Cardiac fibroblast (primary cell): ENCODE measurements at places on chromosomes 1 and 21.

- no peak for DNase-seq
Observed at GRCh38 chr21:43004926-43005325, 30.6 kb downstream of the PKNOX1 start.

- DNase-seq: no peak
Observed at GRCh38 chr1:3518756-3519155, 64.3 kb downstream of the ARHGEF16 start.

DNA sequence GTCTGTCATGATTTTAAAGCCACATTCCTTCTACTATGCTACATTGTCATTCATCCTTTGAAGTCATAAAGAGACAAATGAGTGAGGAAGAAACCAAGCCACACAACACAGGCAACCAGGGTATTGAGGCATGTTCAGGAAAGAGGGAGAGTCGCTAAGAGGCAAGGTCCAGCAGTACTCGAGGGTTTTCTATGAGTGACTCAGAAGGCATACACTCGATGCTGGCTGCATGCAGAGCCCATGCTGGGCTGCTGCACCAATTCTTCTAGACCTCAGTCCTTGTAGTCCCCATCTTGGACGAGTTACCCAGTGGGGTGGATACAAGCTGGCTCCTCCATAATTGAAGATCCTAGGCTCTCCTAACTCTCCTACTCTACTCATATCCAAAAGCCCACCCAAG, 57.6 kb downstream of the OLFML2B start:
- DNase-seq: no peak

- DNase-seq: no peak
Observed at GRCh38 chr1:8347635-8348034, 29.7 kb downstream of the SLC45A1 start.

DNA sequence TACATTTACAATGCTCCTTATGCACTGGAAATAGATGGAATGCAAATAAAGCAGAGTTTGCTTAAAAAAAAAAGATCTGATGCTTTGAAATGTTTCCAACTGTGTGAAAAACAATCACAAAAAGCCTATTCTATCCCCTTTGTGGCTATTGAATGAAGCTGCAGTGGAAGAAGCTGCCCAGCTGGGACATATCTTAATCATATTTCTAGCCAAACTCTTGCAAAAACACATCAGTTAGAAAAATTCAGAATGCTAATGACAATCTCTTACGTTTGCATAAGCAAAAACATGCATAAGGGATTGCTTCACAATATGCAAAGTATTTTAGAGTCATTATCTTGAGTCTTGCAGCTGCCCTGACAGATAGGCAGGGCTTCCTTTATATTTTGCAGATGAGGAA, 526.4 kb upstream of the USP24 start:
- peak; percentile 94 for DNase-seq

- DNase-seq: no peak
Observed at GRCh38 chr21:35530766-35531165, 481.7 kb upstream of the RUNX1 start.

GRCh38 chr1:113941245-113941559, 12.1 kb downstream of the HIPK1 start:
- no peak for DNase-seq

- peak; percentile 82 for DNase-seq
Observed at GRCh38 chr1:203199816-203200571, 13.5 kb upstream of the CHI3L1 start.

GRCh38 chr1:191870490-191870889, 287.8 kb upstream of the RGS18 start:
- no peak for DNase-seq

DNA sequence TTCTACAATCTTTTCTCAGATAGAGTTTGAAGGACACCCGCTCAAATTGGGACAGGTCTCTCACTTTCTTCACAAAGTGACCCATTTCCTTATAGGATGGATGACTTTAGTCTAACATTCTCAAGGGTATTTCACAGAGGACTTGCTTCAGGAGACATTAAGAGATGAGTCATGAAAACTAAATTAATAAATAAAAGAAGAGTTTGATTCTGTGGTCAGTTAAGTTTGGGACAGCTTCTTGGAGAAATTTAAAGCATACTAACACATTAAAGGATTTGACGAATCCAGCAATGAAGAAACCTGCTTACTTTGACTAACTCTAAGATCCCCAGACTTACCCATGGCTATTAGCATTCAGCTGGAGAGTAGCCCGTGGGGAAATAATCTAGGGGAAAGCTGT, 95.6 kb upstream of the RAB3GAP2 start:
- no peak for DNase-seq

- peak; percentile 96 for DNase-seq
Observed at GRCh38 chr1:206631085-206631509, 4.2 kb upstream of the DYRK3 start.

- no peak for DNase-seq
Observed at GRCh38 chr1:180887841-180888240, 24.9 kb upstream of the KIAA1614 start.

DNA sequence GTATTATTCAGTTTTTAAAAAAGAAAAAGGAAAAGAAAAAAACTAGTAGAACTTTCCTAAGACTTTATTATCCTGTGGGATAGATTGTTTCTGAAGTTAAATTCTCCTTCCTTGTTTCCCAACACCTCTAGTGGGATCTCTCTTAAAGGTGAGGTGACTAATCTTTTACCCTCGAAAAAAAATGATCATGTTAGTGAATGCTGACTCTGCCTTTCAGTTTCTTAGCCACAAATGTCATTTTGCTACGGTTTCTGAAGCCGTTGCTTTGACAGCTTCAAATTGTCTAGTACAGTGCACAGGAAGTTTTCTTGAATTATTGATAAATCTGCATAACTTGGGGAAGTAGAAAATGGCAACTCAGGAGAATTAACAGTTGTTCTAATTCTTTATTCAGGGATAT, 13.0 kb upstream of the NEK7 start:
- DNase-seq: no peak

DNA sequence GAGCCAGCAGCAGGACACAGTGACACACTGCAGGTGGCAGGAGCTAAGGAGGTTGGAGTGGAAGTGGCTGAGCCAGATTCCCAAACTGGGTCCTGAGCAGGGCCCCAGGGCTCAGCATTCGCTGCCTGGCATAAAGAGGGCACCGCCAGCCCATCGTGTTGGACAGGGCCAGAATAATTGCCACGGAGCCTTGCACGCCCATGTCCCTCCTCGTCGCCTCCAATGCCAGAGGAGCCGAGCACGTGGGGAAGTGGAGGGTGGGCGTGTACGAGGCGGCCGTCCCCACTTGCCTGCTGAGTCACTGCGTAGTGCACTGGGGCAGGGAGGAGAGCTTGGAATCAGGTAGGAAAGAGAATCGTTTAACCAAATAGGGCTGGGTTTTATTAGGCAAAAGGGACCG, 26.1 kb upstream of the LRRC47 start:
- no peak for DNase-seq

DNA sequence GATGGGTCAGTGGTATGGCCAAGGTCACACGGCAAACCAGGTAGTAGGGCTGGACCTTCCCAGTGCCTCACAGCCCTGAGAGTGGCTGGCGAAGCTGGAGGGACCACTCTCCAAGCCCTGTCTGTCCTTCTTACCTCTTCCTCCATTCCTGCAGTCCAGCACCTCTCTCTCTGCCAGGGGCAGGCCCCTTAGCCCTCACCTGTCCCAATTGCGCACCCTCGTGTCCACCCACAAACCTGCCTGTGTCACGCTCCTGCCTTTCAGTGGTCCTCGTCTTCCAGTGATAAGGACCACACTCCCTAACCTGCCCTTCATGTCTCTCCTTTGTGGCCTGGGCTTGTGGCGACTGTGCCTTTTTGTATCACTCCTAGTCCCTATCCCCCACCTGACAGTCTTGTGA, 3.4 kb downstream of the PODN start:
- no peak for DNase-seq

DNA sequence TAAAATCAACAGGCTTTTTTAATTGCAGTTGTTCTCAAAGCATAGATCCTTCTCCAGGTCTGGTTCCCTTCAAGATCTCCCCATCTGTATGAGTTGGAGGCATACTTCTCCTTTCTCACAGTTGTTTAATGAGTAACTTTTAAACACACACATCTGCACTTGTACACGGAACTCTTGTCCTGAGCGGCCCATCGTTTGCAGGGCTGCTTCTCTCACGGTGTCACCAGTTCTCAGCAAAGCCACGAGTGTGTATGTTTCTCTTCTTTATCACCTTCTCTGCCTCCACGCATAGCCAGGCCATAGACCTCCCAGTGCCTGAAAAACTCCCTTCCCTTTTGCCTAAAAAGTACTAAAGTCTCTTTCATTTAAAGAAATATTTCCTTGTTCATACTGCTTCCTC, 68.7 kb upstream of the ROR1 start:
- DNase-seq: no peak

DNA sequence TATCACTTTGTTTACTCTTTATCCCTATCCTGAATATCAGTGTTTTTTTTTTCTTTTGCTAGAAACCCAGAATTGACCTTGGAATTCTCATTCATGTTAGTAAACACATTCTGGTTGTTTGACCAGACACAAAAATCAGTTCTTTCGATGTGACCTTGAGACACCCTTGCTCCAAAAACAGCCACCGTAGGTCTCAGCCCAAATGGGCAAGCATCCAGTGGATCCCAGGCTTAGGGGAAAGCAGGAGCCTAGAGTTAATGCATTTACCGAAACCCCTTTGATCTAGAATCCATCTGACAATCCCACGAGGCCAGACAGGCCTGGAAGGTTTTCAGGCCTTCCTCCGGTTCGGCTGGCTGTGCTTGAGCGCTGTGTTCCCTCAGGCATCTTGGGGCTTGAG, 47.6 kb downstream of the IRF2BP2 start:
- no peak for DNase-seq

GRCh38 chr1:24704411-24705259, 40.6 kb upstream of the CLIC4 start:
- peak; percentile 97 for DNase-seq

- DNase-seq: peak; percentile 72
Observed at GRCh38 chr1:45843474-45843905, 40.1 kb downstream of the MAST2 start.

DNA sequence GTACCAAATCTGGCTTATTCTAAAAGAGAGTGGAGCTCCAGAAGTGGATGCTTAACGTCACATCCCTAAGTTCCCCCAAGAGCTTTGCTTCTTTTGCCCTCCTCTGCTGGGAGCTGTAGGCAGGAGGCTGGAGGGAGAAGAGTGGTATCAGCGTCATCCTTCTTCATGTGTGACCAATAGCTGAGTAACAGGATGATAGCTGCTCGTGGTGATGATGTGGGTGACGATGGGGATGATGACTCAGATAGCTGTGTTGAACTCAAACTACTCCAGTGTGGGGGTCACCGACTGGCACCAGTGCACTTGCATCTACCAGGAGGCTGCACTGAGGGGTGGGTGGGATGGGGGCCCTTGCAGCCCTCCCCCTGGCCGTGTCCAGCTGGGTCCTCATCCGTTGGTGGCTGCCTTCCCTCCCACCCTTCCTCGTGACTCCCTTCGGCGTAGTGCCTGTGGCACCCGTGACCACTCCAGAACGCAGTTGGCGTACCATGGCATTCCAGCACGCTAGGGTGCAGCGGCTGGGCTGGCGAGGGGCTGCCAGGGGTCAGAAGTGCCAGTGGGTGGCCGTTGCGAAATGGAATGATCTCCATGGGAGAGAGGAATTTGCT, 1.1 kb downstream of the IGFN1 start:
- DNase-seq: peak; percentile 91

GRCh38 chr1:234912548-234913277, 215.9 kb downstream of the TOMM20 start:
- no peak for DNase-seq

DNA sequence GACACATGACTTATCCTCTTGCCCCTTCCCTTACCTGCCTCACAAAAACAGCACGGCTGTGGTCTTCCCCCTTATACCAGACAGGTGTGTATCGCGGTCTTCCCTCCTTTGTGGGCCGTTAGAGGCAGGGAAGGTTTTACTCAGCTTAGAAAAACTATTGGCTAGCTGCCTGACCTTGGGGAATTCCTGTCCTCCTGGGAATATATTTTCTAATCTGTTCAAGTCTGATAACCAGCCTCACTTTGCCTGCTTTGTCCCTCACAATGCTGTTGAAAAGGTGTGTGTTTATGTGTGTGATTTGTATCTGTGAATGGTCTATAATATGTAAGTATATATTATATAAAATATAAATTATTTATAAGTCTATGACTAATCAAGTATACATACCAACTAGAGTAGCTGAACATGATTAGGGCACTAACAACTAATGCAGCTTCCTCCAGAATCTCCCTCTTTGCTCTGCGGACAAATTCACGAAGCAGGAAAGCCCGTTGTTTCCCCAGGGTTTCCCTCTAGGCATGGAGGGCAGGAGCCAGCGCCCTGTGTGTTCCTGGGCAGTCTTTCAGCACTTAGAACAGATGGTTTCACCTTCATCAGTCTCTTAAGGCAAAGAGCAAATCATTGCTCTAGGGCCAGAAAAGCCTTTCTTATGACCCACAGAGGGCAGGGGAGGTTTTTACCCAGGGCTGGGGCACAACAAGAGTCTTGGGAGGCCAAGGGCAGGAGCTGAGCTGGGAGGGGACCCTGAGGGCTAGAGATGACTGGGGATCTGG, 25.6 kb downstream of the SLC26A9 start:
- DNase-seq: no peak

- peak; percentile 7 for DNase-seq
Observed at GRCh38 chr1:10943991-10944730, 68.3 kb upstream of the TARDBP start.

DNA sequence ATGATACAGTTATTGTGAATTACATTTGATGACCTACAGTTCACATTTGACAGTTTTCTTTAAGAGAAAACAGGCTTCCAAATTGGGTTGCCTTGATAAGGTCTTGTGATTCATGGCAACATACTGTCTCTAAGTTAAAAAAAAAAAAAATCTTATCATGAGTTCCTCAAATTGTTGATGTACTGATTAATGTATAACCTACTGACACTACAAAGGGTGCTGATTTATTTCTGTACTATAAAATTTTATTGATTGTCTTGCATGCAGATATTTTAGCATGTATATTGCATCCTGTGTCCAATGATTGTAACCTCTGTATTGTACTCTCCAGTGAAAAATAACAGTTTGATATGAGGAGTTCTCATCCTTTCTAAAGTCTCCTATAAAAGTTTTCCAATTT, 197.3 kb upstream of the IVNS1ABP start:
- no peak for DNase-seq

- peak; percentile 93 for DNase-seq
Observed at GRCh38 chr1:1360506-1361169, 2.3 kb upstream of the MXRA8 start.

- DNase-seq: peak; percentile 41
Observed at GRCh38 chr21:42187976-42188653, 30.8 kb upstream of the ABCG1 start.
